ENCODE measurements at places on chromosomes 6 and 20.

DNA sequence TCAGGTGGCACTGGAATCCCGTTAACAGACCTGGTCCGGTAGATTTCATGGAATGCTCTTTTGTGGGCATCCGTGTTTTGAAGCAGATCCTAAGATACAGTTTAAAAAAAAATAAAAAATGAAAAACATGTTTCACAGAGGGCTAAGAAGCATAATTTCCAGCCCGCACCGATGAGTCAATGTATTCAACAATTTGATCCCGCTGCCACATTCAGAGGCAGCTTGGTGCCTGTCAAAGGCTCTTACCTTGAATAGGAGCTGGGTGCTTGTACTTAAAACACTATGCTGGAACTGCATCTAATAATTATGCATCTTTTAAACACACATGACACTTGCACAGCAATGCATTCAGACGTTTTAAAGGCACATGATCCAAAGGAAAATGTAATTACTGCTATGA lies 164.8 kb downstream of the SYNE1 start:
- DNase-seq: no peak

DNA sequence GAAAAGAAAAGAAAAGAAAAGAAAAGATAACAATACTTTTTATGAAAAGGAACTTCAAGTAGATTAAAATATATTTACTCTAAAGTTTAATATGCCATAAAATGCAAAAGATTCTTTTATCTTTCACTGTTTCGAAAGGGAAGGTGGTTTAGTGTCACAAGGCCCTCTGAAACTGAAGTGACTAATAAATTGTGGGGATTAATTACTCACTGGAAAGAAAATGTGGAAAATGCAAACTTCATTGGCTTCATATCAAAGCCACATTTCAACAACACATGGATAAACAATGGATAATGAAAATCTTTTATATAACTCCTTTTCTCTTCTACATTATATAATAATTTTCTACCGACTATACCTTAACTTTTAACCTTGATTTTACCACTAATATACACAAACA lies 320.5 kb upstream of the RSPO3 start:
- DNase-seq: no peak

- DNase-seq: no peak
Observed at GRCh38 chr6:57085471-57085870, 4.5 kb upstream of the ZNF451 start.

- no peak for DNase-seq
Observed at GRCh38 chr6:121730616-121731015, 295.2 kb downstream of the GJA1 start.

- peak; percentile 71 for DNase-seq
Observed at GRCh38 chr20:38139977-38140753, 24.9 kb downstream of the TGM2 start.

GRCh38 chr20:64150756-64151632 lies 13.3 kb upstream of the MYT1 start:
- DNase-seq: peak; percentile 48

DNA sequence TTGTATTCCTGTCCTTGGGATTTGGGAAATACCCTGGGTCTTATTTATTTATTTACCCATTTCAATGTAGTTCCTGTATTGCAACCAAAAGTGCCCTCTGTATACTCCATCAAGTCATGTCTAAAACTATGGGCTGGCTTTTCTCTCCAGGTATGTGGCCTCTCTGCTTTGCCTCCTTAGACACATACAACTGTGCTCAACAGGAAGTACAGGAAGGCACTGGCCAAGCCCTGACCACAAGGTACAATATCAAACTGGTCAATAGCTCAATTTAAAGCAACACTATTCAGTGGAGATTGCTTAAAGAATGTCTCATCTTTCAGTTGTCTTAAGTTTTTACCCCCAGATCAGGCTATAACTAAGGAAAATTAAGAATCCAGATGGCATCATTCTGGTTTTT lies 42.3 kb upstream of the SLC24A3 start:
- DNase-seq: no peak

DNA sequence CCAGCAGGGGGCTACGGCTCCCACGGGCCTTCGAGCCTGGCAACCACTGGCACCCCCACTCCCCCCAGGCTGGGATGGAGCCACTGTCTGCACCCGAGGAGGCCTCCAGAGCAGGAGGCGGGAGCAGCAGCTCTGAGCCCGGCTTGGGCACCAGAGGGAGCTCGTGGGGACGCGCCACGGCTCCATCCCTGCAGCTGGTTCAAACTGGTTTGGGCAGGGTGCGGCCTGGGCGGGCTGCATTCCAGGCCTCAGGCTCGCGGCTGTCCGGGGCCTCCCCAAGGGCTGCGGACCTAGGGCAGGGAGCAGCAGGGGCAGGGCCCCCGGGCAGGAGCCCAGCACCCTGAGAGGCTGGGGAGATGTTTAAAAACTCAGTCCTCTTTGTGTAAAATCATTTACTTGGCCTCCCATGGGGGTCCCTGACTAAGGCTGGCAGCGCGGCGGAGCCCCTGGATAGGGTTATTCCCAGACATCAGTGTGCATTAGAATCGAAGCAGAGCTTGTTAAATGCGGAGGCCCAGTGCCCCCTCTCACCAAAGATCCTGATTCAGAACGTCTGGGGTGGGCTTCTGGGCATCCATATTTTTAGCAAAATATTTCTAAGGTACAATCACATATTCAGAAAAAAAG lies 4.1 kb upstream of the BCAS4 start:
- DNase-seq: peak; percentile 97

DNA sequence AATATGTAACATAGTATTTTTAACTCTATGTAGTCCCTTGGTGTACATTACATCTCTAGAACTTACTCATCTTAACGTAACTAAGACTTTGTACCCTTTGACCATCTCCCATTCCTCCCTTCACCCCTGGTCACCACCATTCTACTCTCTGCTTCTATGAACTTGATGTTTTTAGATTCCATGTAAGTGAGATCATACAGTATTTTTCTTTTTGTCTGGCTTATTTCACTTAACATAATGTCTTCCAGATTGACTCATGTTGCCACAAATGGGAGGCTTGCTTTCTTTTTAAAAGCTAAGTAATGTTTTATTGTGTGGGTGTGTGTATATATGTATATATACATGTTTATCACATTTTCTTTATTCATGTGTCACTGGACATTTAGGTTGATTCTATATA lies 55.8 kb downstream of the TMEM200A start:
- no peak for DNase-seq

GRCh38 chr6:125815080-125815910 lies 24.5 kb downstream of the NCOA7 start:
- DNase-seq: no peak

DNA sequence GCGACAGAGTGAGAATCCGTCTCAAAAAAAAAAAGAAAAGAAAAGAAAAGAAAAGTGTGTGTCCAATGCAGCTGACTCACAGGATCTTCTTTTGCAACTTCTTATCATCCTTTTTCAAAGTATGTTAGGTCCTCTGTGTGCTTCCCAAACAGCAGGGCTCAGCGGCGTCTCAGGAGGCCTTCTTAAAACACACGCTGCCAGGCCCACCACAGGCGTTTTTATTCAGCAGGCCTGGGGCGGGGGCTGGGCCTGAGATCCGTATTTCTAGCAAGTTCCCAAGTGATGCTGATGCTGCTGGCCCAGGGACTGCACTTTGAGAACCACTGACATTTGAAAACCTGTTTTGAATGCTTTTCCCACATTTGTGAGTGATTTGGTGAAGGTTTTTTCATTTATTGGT lies 57.1 kb downstream of the PSMG4 start:
- DNase-seq: peak; percentile 68

GRCh38 chr6:105326833-105327770 lies 75.8 kb downstream of the PREP start:
- DNase-seq: no peak

DNA sequence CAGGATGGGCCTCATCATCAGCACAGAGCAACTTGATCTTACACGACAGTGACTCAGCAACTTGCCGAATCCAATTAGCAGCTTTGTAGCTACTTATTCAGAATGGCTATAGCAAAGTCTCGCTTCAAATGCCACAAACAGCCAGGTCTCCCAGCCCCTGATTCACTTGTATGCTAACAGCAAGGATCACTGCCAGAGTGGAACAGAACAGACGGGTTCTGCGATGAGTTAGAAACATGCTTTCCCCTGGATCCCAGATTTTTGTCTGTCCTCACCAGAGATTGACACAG lies 254.4 kb downstream of the NRN1 start:
- DNase-seq: no peak

DNA sequence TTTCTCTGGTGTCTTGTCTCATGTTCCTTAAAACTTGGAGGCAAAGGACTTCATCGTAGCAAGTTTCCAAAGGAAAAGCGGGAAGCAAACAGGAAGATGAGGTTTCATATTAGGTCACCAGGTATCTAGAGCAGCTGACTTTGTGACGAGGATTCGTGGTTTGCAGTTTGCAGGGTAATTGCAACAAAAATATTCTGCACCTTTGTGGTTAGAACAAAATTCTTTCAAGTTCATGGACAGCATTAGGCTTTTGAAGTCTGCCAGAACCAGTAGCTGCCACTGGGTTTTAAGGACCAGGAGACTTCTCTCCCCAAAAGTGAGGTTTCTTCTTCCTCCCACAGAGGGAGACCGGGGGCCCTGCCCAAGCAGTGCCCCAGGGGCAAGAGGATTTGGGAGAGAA lies 63.4 kb downstream of the RPP40 start:
- DNase-seq: no peak

DNA sequence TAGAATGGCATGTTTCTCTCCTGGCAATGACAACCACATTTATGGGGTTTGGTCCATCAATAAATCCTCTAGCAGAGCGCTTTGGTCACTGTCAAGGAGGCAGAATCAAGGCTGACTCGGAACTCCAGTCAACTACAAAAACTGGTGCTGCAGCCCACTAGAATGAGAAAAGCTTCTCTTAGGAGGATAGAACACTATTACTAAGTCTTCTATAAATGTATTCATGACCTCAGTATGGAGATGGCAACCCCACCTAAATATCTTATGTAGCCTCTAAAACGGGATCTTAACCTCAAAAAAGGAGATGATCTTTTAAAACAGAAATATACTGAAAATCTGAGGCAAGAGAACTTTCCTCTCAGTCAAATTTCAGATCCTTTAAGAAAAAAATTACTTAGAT lies 68.5 kb downstream of the RALGAPA2 start:
- DNase-seq: no peak

DNA sequence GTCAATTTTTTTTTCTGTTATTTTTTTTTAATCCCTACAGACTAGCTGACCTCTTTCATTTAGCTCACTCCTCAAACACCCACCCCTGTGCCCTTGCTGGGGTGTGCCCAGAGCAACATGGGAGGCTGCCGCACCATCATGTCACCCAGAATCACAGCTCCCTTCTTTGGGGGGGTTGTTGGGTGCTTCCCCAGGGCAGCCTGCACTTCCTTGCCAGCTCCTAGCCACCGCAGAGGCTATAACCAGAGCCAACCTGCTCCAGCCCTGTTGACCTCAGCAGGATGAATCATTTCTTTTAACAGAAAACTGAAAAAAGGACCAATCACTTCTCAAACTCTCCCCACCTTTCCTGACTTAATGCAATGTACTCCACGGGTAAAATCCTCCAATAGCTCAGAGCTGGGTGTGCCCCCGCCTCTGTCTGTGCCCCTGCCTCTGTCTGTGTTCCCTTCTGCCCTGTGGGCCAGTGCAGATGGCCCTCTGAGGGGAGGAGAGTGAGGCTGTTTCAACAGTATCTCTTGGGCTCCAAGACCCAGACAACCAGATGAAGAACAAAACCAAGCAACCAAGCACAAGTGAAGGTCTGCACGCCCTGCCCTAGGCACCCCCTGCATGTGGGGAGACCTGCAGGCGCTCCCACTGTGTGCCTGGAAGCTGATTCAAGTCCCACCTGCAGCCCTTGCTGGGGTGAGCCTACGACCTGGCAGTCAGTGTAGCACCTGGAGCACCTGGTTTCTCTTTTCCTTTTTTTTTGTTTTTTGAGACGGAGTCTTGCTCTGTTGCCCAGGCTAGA lies 67.7 kb downstream of the PYGB start:
- peak; percentile 40 for DNase-seq

DNA sequence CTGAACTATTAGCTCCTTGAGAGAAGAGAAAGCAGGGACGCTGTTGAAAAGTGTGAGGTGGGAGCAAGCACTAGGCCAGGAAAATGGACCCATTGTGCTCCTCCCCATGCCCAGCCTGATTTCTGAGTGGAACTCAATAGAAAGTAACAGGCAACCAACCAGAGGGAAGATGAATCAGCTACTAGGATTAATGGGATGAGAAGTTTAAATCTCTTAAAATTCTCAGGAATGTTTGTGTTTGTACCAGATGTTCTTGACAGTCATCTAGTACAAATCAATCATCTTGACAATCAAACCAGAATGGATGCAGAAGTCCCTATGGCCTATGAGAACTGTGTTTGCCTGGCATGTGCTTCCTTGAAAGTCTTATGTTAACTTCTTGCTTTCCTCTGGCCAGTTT lies 48.9 kb downstream of the HDDC2 start:
- DNase-seq: no peak

GRCh38 chr6:1024587-1024986 lies 287.3 kb upstream of the FOXQ1 start:
- no peak for DNase-seq

DNA sequence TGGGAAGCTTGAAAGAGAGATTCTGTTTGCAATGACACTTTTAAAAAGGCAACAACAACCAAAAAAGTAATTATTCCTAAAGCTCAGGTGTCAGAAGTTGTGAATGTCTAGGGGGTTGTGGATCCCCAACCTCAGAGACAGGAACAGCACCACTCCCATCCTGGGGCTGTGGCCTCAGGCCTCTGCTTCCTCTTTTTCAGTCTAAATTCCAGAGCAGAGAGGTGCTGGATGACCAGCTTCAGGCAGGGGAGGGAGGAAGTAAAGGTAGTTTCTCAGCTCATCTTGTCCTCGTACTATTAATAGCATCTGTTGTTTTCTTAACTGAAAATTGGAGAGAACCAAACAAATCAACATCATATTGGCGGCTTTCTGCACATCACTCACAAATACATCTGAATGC lies 8.3 kb downstream of the NT5E start:
- DNase-seq: no peak

DNA sequence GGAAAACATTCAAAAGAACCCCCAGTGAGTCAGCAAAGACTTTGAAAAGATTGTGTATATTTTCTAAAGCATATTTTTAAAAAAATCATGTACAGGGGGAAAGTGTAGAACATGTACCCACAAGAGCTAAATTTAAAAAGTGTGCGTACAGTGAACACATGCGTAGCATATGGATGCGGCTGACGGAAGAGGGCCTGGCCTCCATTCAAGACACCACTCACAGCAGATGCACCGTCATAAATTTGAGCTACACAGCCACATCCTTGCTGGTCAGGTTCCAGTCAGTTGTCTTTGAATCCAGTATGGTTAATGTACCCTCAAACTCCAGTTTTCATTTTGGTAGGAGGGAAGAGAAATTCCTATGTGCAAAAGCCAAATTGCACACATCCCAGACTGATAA lies 54.3 kb upstream of the SPACA1 start:
- no peak for DNase-seq
